ENCODE measurements at places on chromosomes 2 and 18.

GRCh38 chr18:21682371-21683051, 22.1 kb downstream of the ABHD3 start:
- no peak for DNase-seq

- no peak for DNase-seq
These were observed 177.6 kb upstream of the CDH20 start for GRCh38 chr18:61155586-61155985.

- DNase-seq: peak; percentile 38
These were observed 5.3 kb upstream of the NEU4 start for GRCh38 chr2:241803387-241804325.

GRCh38 chr2:54899576-54900200, 150.6 kb downstream of the RTN4 start:
- peak; percentile 52 for DNase-seq

Measured in NCI-H1092 treated with DMSO at 0.1 percent for 48 hours (cell line).